H4 (cell line): ENCODE measurements at places on chromosomes 6 and 20. TPM values are rescaled to one million over a fixed set of nuclear protein-coding genes. Genes with fewer than 3 reads are reported as not detected.

DNA sequence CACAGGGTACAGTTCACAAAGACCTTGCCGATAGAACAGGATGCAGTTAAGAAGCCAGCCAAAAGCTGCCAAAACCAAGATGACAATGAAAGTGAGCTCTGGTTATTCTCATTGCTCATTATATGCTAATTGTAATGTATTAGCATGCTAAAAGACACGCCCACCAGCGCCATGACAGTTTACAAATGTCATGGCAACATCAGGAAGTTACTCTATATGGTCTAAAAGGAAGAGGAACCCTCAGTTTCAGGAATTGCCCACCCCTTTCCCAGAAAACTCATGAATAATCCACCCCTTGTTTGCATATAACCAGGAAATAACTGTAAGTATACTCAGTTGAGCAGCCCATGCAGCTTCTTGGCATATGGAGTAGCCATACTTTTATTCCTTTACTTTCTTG is 748.7 kb downstream of the QKI start:
- DNase-seq = no peak

NINL gene
- total RNA-seq = 3.7 and 4.4 TPM in 2 replicates

DNA sequence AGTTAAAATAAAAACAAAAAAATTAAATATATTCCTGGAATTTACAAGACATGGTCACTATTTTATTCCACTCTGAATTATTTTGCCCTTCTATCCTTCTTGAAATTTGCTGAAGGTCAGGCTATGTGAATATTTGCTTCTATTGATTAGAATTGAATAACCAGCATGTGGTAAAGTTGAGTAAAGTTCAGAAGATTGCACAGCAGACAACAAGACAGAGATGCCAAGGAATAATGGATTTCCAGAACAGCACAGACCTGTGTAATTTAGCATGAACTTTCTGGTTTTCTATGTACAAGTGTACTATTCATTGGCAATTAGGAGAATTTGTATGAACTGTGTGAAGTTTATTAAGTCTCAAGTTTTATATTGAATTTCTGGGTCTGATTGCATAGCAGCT is 352.4 kb downstream of the TBC1D32 start:
- DNase-seq = no peak

GRCh38 chr6:27851440-27851839 is 60.8 kb downstream of the OR2B2 start:
- no peak for DNase-seq

- DNase-seq = no peak
Measured at GRCh38 chr6:96743496-96743895, 93.8 kb downstream of the GPR63 start.

DNA sequence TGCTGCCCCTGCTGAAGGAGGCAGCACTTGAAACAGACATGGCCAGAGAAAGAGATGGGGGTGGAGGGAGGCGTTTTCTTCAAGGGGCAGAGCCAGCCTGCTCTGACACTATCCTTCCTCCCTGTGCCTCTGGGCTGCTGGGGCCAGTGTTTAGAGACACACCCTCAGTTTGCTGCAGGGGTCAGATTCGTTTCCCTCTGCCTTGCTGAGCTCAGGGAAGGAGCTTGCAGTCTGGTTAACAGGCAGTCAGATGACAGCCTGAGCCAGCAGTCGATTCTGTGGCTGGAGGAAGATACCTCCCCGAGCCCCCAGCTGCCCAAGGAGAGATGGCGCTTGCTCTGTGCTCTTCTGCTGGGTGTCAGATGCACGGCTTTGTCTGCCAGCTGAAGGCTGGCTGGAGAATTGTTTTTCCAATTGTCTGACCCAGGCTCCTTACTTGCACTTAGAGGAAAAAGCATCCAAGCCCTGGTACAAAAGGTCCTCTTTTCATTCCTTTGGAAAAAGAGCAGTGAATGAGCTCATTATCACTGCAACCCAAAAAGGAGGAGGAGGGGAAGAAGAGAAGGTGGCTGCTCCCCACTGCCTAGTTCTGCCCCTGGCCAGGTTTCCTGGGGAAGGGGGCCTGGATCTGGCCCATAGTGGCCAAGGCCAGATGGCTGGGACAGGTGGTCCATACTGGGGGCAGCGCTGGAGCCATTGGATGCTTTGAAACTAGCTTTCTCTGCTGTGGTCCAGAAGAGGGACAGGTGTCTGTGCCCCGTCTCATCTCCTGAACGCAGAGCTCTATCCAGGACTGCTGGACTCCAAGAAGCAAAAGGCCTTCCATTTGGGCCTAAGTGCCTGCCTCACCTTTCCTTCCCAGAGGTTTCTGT is 88.2 kb downstream of the TCP11 start:
- no peak for DNase-seq

RPS6KA2 gene
- 2.1 and 4.6 TPM in 2 replicates for total RNA-seq

EMILIN3 gene
- total RNA-seq = not detected in 2 replicates

TCF21 gene
- not detected in 2 replicates for total RNA-seq

- no peak for DNase-seq
Measured at GRCh38 chr6:43081043-43081442, 4.9 kb downstream of the PTK7 start.

NMBR gene
- not detected in 2 replicates for total RNA-seq

GRCh38 chr6:5749651-5750215 is 257.0 kb downstream of the NRN1 start:
- no peak for DNase-seq

FNDC1 gene
- total RNA-seq = 0.04 and 0.31 TPM in 2 replicates

GRCh38 chr6:44268095-44268628 is 2.1 kb upstream of the TMEM151B start:
- DNase-seq = peak; percentile 61

C6orf132 gene
- not detected in 2 replicates for total RNA-seq

GRCh38 chr6:81690073-81690472 is 62.4 kb downstream of the TENT5A start:
- no peak for DNase-seq

DNA sequence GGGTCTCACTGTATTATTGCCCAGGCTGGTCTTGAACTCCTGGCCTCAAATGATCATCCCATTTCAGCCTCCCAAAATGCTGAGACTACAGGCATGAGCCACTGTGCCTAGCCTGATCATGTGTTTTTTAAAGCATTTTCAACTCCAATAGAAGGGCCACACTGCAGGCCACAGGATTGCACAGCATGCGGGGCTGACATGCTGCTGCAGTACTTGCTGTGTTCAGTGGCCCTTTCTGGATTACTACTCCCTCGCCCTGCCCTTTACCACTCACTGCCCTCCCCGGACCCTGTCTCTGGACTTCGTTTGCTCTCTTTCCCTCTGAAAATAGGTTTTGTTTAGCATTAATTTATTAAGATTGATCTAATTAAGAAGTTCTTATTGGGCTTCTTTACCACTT is 37.3 kb downstream of the HECA start:
- no peak for DNase-seq

GRCh38 chr6:84242265-84242664 is 14.8 kb upstream of the CEP162 start:
- DNase-seq = no peak

BPIFB1 gene
- 0.56 and 0.76 TPM in 2 replicates for total RNA-seq

- no peak for DNase-seq
Measured at GRCh38 chr20:33684533-33685327, 1.5 kb downstream of the E2F1 start.

DNA sequence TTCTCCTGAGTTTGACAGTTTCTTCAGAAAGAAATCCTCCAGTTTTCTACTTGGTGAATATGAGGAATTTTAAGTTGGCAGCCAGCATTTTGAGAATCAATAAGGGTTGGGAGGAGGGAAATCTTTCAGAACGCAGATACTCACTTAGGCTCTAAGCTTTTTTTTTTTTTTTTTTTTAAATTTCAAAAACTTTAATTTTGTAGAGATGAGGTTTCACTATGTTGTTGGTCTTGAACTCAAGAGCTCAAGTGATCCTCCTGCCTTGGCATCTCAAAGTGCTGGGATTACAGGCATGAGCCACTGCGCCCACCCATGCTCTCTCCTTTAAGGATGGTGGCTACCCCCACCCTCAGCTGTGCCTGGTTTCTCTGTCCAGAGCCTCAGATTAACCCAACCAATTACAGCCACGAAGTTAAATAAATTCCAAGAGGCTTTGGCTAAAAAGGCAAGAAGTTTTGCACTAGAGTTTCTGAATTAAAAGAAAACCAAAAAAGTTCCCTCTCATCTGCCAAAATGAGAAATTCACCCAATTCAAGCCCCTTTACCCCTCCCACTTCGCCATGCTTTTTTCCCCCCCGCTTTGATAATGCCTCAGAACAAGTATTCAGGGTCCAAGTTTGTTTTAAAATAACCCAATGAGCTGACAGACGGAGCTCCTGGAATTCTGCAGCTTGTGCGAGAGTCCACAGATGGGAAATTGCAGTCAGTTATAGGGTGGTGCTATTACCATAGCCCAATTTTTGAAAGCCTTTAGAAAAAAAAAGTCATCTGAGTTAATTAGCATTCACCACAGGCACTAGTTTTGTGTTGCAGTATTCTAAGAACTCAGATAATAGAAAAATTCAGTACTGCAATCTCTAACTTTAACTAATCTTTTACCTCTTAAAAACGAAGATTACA is 94.3 kb upstream of the BEND3 start:
- DNase-seq = no peak

DNA sequence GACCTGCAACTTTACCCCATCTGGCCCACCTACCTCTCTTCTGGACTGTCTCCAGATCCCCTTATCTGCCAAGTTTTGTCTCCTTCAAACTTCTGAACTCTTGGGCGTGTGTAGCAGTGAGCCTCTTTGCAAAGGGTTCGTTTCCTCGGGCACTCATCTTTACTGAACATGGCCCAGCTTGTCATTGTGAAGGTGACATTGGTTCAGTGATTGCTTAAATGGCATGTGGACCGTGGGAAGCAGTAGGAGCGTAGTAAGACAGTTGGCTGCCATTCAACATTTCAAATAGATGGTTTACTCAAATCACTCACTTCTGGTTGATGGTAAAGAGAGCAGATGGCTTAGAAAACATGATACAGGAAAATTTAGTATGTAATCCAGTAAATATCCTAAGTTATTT is 34.8 kb upstream of the KIF25 start:
- DNase-seq = no peak

DNA sequence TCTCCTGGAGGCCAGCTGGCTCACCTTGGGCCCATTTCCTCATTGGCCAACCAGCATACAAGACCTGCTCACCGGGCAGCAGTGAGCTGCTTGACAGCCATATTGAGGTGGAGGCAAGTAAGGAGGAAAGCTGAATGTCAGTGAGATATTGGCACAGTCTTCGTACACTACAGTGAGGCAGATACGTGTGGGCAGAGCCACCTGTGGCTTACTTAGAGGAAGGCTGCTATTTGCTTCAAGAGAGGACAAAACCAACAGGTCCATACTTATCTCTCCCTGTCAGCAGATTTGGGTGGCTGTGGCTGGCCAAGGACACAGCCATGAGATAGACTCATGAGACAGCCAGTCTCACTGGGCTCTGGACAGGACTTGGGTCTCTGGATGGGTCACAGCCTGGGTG is 15.1 kb upstream of the MCM3 start:
- DNase-seq = no peak

DNA sequence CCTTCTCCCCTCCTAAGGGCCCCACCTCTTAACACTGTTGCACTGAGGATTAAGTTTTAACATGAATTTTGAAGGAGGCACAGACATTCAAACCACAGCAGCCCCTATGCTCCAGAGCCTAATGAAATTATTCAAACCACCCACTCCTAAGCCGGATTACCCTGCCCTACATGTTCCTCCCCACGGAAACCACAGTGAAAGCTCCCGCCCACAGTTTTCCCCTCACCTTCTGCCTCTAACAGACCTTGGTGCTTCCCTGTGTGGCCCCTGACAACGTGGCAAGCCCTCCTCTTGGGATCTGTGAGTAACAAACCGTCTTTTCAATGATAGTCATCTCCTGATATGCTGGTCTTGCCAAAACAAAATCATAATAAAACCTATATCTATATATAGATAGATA is 74.8 kb downstream of the RIN2 start:
- no peak for DNase-seq

DEFB132 gene
- total RNA-seq = not detected in 2 replicates

REM1 gene
- not detected in 2 replicates for total RNA-seq

DNA sequence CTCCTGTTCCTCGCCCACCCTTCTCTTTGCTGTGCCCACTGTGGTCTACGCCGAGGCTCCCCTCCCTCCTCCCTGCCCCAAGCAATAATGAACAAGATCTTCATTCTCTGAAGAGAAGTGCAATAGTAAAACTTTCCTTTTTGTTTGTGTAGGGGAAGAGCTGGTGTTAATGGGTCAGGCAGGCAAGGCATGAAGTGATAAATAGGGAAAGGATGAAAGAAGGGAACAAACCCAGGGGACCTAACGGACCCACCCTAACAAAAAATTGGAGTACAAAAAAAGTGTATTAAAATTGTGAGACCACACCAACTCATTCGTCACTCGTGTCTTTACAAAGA is 66.9 kb downstream of the ZBTB2 start:
- no peak for DNase-seq

TNFAIP3 gene
- 0.41 and 0.45 TPM in 2 replicates for total RNA-seq

DNA sequence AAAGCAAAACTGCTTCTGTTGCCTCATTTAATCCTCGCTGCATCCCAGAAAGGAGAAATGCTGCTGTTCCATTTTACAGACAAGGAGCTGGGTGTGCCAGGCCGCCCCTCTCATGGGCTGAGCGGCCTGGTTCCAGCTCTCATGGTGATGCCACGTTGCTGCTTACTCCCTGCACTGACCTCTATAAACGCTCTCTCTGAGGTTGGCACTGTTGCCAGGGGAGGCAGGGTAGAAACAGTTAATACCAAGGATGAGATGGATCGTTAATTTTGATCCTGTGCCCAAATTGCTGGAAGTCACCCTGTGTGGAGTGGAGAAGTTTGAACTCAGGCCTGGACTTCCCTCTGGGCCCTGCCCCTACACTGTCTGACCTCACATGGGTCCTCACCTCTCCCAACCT is 25.6 kb downstream of the SIRPA start:
- no peak for DNase-seq

- DNase-seq = no peak
Measured at GRCh38 chr20:57429580-57430200, 38.5 kb downstream of the RBM38 start.

DNA sequence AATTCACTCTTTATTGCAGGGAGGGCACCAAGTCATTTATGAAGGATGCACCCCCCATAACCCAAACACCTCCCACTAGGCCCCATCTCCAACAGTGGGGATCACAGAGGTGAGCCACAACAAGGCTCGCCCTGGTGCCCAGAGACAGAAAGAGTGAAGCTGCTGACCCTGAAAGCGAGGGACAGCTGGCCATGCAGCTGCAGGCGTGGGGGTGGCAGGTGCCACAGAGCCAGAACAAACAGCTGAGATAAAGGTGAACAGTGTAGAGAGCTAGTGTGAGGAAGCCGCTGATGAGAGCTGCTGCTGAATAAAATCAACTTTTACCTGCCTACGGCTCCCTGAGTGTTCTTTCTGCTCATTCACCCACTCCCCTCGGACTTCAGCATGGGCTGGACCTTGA is 18.8 kb upstream of the RGS17 start:
- no peak for DNase-seq

DNA sequence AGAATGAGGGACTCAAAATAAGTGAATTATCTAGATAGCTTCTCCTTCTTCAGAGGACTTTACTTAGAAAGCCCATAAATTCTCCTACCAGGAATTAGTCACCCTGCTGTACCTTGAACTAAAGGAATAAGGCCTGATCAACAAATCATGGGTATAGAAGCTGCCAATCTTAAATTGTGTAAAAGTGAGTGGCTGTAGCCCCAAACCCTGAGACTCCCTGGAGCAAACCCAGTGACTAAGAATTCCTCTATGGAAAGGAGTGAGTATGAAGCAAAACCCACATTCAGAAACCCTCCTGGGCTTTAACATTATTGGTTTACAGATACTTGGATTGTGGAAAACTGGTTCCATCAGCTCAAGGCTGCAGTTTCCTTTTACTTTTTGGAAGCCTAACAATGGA is 285.8 kb upstream of the TBX18 start:
- no peak for DNase-seq
